ENCODE measurements at places on chromosomes 5 and 9.

DNA sequence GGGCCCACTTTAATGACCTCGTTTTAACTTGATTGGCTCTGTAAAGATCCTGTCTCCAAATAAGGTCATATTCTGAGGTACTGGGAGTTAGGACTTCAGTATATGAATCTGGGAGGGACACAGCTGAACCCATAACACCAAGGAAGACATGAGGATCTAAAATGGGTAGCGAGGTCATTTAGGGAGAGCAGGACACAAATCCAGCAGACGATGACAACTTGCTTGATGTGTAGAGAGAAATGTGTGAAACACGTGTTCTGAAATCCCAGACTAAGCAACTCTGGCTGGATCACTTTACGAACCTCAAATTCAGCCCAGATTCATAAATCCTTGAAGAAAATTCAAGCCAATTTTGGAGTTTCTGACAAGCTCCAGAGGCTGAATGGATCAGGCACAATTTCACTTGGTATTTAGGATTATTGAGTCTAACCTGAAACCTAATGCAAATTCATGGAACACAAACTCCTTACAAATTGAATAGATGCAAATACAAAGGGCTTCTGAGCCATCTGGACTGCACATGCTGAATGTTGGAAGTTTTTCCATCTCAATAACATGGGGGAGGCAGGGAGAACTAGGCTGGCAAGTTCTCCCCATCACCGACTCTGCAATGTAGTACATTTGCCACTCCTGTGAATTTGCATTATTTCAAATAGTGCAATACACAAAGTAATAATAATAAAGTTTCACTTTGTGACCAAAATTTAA is 74.0 kb upstream of the SLC30A5 start:
- DNase-seq: no peak

- no peak for DNase-seq
These were observed 47.8 kb downstream of the RNF145 start for GRCh38 chr5:159161361-159162214.

- no peak for DNase-seq
These were observed 447.8 kb downstream of the PLK2 start for GRCh38 chr5:58012102-58012501.

GRCh38 chr9:128025736-128026135 is 41.4 kb downstream of the NAIF1 start:
- no peak for DNase-seq

GRCh38 chr5:10519729-10520128 is 44.1 kb upstream of the ANKRD33B start:
- no peak for DNase-seq
